NCI-H2171 (cell line): ENCODE measurements at places on chromosomes 3 and 15.

DNA sequence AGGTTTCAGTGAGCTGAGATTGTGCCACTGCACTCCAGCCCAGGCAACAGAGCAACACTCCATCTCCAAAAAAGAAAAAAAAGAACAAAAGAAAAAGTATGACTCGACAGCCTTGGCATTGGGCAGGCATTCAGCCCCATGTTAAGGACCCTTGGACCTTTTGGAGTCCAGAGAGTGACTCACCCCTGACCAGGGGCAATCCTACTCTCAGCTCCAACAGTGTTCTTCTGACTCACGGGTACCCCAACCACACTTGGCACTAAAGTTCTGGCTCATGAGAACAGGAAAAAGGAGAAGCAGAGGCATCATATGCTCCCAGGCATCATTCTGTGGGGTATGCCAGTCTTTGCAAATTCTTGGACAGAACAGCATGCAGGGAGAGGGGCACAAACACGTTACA, 252.4 kb upstream of the HES1 start:
- DNase-seq, result no peak

DNA sequence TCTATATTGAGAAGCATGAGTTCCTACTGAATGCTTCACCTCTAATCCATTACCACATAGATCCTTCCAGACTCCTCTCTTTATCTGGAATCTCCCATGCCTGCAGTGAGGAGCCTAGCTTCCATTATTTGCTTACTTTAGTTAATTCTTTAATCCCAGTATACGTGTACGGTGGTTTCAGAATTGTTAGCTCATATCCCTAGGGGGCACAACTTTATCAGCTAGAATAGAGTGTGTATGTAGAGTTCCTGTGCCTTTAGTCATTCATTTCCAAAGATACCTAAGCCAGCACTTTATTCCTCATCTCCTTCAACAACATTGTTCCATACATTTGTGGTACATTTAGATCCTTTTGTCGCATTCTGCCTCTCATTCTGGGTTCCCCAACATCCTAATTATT, 226.0 kb downstream of the TJP1 start:
- no peak for DNase-seq

DNA sequence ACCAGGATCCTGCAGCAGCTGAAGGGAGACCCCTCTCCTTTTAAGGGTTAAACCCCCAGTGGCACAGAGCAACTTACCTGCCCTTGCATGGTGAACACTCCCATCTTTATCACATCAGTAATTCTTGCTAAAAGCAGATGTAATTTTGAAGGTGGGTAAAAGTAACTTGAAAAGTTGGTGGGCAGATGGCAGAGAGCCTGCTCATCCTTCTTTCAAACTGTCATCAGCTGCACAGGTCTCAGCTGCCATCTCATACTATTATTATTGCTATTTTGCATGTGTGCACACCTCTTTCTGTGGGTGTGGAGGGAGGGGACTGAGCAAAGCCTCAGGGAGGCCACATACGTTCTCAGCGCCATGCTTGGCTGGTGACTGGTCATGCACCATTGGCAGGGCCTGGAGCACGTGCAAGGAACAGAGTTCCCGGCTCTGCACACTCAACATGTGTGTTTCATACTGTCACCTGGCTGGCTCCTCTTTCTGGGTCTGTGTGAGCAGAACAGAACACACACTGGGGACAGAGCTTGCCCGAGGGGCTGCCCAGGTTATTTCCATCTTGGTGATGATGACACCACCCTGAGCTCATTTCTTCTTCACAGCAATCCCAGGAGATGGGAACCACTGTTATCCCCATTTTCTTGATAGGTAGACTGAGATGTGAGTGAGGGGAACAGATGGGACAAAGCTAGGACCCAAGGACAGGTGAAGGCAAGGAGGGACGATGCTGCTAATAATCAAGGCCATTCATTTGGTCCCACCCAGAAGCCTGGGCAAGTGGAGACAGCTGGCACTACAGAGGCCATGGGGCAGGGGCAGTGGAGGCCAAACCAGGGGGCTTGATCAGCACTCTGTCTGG, 95.8 kb upstream of the KLF13 start:
- DNase-seq, result no peak

- DNase-seq, result no peak
These were observed 77.7 kb downstream of the CEMIP start for GRCh38 chr15:80856809-80857377.

- no peak for DNase-seq
These were observed 13.9 kb downstream of the PDE12 start for GRCh38 chr3:57569859-57570450.

DNA sequence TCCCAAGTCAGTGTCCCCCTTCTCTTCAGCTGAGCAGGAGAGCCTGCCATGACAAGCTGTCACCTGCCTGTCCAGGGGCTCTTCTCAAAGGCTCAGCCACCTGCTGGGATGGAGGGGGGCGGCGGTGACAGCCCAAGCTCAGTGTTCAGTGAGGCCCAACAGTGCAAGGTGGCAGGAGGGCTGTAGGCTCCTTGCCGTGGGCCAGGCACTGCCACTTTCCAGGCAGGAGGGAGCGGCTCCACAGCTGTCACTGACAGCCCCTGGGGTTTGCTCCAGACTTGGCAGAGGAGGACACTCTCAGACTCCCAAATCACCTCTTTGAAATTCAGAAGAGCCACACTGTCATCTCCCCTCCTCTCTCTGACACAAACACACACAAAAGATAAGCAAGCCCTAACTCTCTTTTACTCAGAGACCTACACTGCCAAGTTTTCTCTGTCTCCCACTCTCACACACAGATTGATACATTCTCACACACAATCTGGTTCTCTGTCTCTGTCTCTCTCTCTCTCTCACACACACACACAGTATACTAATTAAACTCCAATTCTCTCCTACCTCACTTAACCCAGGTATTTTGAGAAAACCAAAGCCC, 443.3 kb downstream of the EPHB1 start:
- DNase-seq, result peak; percentile 71

GRCh38 chr15:53739187-53739586, 20.3 kb downstream of the WDR72 start:
- no peak for DNase-seq

DNA sequence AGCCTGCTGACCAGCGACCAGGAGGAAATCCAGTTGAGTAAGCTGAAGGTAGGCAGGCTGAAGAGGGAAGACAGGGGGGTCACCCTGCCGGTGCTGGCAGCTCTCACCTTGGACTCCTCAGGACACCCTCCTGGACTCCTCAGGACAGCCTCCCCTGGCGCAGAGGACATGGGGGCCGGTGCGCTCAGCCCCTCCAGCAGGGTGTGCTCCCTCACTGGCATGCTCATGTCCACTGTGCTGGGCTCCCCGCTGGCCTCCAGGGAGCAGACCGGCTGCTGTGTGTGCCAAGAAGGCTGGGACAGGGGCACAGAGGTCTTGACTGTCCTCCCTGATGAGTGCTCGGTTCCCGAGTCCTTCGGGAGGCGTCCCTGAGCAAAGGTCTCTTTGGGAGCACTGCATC, 183.6 kb downstream of the ATP10A start:
- DNase-seq, result no peak

GRCh38 chr3:196406811-196407470, 25.3 kb downstream of the UBXN7 start:
- DNase-seq, result no peak

- DNase-seq, result no peak
These were observed 797 bp downstream of the PAQR9 start for GRCh38 chr3:142962520-142963233.

DNA sequence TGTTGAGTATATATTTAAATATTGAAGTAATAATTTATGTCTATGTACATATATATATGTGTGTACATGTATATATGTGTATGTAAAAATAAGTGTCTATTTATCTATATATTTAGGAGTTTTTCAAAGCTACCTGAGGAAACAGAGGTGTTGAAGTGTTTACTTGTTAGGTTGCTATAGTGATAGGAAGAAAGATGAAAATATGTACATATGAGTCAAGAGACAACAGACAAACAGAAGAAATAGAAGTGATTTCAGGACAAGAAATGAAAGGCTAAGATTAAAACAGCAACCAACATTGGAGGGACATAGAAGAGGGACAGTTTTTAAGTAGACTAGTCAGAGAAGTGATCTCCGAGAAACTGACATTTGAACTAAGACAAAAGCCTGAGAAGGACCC, 11.1 kb downstream of the IL1RAP start:
- no peak for DNase-seq

DNA sequence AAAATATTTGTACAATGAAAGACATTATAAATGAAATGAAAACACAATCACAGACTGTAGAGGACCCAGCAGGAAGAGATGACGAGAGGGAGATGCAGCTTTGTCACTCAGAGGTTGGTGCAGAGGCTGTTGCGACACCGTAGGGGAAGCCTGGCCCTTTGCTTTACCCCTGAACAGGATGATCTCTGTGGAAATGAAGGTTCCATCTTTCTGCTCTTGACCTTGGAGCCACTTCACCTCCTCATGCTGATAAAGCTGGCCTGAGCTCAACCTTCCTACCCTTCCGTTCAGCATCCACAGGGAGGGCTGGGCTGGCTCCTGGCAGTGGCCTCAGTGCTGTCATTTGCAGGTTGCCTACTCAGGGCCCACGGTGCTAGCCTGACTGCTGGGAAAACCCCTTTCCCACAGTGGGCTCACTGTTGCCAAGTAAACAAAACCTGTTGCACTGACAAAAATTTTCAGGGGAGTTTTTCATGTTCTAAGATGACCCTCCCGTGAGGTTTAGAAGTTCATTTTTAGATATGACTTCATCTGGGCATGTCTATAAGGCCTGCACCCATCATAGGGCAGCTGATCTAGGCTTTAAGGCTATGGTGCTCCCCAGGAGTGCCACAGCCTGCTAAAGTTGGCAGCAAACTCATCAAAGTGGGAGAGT, 3.0 kb upstream of the CD80 start:
- no peak for DNase-seq

GRCh38 chr3:19744047-19744446, 190.0 kb downstream of the EFHB start:
- DNase-seq, result no peak

DNA sequence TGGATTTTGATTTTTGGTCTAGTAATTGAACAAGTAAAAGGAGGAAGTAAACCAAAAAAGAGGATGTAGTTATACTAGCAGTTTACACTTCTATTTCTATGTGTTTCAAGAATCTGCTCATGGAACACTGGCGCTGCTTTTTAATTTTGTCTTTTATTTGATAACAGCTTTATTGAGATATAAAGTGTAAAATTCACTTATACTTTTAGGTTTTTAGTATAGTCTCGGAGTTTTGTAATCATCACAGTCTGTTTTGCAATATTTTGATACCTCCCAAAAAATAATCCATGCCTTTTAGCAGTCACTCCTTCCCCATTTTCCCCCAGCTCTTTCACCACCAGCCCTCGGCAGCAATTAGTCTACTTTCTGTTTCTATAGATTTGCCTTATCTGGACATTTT, 18.0 kb downstream of the UBE2E2 start:
- no peak for DNase-seq

GRCh38 chr3:139909811-139910210, 25.2 kb upstream of the CLSTN2 start:
- no peak for DNase-seq

DNA sequence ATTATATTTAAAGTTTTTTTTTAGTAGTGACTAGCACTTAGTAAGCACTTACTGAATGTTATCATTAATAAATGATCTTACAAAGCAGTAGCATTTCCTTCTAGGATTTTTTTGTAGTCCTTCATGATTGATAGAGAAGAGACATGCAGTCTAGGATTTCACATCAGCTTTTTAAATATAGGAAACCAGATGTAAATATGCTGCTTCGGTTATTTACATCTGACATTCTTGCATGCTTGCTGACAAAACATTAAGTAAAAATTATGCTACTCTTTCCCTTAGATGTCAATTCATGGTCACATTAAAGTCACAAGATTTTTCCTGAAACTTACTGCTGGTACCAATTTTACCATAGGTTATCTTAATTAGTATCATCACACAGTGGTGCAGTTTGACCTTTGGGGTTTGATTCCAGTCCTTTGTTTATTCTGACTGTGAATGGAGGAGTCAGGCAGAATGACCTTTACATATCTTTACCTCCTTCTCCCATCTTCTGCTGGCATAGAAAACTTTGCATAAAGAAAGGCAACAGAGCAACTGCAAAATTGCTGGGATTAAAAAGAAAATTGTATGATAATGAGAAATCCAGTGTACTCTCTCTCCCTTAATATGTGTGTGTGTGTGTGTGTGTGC, 286.5 kb downstream of the LPP start:
- DNase-seq, result no peak

DNA sequence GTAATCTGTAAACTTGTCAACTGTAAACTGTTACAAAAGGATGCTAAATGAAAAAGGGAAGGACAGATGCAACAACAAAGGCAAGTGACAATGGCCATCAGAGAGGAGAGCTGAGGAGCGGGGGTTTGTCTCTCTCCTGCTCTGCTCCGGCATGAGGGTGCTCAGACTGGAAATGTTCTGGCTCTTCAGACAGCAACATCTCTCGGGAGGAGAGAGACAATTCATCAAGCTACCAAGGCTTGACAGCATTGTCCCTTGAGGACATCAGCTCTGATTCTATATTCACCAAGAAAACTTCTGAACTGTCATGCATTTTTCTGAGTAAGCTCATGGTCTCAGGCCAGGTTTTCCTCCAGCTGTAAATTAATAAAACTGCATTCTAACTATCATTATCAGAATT, 408.2 kb downstream of the IGSF11 start:
- DNase-seq, result no peak

DNA sequence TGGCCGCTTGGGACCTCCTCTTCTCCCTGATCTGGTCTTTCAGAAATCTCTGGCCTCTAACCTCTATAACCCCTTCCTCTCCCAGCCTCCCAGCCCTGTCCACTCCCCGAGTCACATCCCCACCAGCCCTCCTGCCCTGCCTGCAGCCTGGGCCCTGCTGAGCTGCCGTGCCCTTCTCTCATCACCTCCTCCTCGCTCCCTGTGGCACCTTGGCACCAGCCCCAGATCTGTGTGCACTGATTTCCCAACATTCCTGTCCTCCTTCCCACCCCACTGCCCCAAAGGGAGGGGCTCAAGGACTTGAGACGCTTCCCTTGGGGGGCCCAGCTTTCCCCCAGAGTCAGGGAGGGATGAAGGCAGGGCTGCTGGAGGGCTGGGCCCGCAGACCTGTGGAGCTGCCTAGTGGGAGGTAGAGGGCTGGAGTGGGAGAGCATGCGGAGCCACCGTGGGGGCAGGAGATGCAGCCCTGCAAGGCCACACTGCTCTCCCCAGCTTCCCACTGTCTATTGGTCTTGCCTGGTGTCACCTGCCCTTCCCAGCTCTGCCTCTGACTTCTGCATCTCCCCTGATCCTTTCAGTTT, 42.7 kb downstream of the EXOG start:
- no peak for DNase-seq

DNA sequence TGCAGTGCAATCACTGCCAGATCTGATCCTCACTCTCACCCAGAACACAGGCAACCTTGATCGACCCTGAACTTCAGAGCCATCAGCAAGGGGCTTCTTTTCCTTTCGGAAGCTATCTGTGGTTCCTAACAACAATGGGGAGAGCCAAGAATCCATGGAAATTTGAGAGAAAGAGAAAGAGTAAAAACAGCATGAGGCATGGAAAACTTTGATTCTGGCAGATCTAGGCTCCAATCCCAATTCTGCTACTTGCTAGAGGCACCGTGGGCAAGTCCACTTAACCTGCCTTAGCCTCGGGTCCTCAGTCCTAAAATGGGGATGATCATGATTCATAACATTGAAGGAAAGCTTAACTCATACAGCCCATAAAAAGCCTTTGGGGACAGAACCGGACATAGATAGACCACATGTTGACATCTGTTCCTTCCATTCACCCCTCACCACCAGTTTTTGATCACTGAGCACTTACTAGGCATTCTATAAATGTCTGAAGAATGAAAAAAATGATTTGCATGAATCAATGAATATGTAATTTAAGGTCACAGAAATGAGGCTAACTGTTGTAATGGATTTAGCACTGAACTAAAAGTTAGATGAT, 605.7 kb upstream of the CFAP20DC start:
- DNase-seq, result no peak
